Purkinje cell (primary cell): ENCODE measurements at places on chromosomes 16 and 17. TPM values are rescaled to one million over a fixed set of nuclear protein-coding genes. Genes with fewer than 3 reads are reported as not detected.

IL4R gene
- polyA plus RNA-seq, result not detected in 2 replicates

FBXW10B gene
- polyA plus RNA-seq, result 0.97 TPM in 1 of 2 replicates, not detected in the other

KRTAP17-1 gene
- not detected in 2 replicates for polyA plus RNA-seq

GAA gene
- polyA plus RNA-seq, result 1.2 and 2.6 TPM in 2 replicates

ARL6IP1 gene
- 279 and 353 TPM in 2 replicates for polyA plus RNA-seq
